ENCODE measurements at places on chromosomes 5 and 9.

DNA sequence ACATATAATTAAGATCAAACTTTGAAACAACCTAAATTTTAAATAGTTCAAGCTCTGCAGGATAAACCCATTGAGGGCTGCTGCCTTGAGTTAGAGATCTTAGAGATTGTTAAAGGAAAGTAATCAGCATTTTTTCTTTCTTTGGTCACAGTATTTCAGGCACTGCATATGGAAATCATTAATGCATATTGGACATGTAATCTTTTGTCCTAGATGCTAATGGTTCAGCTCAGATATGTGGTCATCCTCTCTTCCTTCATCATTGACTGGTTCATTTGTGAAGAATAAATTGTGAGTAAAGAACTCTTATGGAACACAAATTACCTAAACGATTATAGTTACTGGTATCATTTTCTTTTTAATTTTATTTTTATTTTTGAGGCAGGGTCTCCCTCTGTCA lies 82.0 kb upstream of the PRLR start:
- no peak for DNase-seq

DNA sequence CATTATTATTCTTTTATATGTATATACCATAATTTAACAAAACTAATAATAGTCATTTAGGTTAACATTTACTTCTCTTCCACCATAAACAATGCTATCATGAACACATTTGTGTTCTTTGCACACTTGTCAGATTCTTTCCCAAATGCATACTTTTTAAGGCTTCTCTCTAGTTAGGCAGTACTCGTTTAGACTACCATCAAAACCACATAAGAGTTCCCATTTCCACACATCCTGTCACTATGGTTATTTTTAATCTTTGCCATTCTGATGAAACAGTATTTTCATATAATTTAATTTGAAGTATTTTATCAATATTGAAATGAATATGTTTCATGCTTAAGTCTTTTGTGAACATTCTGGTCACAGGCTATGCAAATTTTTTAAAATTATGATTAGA lies 15.1 kb downstream of the DROSHA start:
- no peak for DNase-seq

GRCh38 chr9:100357501-100357900 lies 4.8 kb upstream of the TEX10 start:
- DNase-seq: no peak

DNA sequence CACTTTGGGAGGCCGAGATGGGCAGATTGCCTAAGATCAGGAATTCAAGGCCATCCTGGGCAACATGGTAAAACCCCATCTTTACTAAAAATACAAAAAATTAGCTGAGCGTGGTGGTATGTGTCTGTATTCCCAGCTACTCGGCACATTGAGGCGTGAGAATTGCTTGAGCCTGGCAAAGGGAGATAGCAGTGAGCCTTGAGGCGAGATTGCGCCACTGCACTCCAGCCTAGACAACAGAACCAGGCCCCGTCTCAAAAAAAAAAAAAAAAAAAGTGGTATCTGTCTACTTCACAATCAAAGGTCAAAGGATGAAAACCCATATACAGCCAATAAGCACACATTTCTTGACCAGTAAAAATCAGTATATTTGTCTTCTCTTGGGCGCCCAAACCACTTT lies 728.5 kb upstream of the ADAMTS16 start:
- DNase-seq: no peak

DNA sequence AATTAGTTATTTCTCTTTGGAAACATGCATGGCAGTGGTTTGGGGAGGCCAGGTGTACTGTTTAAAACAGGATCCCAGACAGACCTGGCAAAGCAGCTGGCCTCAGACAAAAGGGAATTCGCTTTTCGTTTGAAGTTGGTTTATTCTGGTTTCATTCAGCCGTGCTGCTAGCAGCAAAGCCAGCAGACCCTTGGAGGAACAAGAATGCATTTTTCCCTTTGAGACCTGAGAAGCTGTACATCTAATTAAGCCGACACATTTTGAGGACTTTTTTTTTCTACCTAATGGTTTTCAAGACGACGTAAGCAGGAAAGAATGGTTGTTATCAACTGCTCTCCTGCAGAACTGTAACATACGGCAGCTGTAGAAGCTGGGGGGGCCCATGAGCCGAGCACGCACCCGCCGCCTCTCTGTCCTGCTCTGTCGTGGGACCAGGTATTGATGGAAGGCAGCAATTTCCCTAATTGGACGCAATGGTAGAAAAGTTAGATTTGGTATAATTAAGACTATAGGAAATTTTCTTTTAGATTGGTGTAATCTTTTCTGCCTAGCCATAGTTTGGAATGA lies 13.6 kb downstream of the PLEKHG4B start:
- no peak for DNase-seq

DNA sequence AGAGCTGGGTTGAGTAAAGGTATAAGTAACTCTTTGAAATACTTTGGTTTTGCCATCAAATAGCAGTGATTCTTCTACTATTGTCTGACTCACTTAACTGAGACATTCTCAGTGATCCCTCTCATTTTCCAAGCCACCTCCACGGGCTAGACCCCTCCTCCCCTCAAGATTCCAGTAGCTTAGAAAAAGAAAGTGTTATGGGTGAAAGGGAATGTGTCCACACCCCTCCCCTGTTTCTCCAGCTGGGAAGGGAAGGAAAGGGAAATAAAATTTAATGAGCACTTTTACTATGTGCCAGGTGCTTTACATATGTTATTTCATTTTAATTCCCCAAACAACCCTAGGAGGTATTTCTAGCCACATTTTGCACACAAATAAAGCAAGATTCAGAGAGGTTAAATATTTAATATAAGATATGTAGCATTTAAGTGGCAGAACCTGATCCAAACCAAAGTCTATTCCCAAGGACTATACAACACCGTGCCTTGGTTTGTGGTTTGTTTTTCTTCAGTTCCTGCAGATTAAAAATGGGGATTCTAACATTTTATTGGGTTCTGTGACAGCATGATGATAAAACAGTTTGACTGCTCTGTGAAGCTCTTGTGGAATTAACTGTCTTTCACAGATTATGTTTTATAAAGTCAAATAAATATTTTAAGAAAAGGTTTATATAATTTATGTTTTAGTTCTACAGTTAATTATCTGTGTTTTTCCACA lies 135.9 kb downstream of the ZSWIM6 start:
- DNase-seq: no peak

DNA sequence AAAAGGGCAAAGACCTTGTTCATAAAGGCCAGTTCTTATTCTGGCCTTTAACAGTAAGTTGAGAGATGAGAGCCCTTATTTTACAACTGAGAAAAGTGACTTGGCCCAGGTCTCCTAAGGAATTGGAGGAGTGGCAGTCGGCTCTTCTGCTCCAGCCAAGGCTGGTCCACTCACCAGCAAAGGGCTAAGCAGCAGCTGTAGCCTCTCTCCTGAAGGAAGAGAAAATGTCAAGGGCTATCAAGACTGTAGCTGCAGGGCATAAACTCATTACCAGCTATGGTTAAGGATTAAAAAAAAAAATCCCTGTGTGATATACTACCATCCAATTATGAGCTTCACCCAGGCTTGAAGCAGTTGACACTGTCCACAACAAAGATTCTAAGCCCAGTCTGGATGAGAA lies 138.6 kb upstream of the RAD23B start:
- DNase-seq: no peak

GRCh38 chr9:7240569-7241311 lies 483.0 kb downstream of the KDM4C start:
- DNase-seq: no peak

- DNase-seq: peak; percentile 40
Observed at GRCh38 chr9:111828193-111828592, 33.5 kb upstream of the SHOC1 start.

DNA sequence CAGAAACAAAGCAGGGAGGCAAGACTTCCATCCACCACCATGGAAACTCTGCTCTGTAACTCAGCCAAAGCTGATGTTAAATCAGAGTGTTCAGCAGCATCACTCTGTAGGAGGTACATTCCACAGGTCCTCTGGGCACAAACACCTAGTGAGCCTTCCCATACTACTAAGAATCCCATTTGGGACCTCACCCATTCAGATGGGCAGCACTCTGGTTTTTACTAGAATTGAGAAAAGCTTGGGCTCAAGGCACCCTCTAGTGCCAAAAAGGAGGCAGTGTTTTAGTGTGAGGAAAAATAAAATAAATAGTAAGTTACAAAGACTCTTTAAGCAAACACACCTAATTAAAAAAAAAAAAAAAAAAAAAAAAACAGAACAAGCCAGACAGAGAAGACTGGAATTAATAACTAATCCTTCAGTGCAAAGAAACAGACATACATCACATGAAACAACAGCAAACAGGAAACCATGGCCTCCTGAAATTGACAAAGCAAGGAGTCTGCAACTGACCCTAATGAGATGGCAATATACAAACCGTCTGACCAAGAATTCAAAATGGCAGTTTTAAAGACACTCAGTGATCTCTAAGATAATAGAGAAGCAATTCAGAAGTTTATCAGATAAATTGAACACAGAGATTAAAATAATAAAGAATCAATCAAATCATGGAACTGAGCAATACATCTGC lies 159.5 kb downstream of the GNA14 start:
- DNase-seq: no peak

GRCh38 chr5:96533371-96533770 lies 100.3 kb upstream of the PCSK1 start:
- DNase-seq: no peak

DNA sequence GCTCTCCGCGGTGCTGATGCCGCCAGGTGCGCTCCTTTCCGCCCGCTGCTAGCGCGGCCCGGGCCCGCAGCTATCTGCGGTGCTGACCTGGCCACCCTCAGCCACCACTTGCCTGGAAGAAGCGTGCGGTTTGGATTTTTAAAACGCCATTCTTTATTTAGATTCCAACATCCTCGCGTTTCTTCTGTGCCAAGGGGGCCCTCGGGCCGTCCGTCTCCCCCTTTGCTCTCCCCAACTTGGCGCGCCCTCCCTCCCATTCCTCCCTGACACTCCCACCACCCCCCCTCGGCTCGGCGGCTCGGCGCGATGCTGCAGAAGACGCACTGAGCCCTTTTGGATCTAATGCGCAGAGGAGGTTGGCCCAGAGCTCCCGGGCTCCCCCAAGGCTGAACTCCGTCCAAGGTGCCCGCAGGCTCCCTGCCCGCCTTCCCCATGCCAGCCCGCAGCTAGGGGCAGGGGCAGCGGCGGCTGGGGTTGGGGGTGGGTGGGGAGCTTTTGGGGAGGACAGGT lies at the start of gene BARHL1:
Gene BARHL1, plus strand, starts transcription at position 331 of the 510 bp plus-strand sequence. CDS start 192 bp downstream, outside the sequence.
- DNase-seq: no peak

GRCh38 chr9:78601957-78602565 lies 305.1 kb downstream of the PSAT1 start:
- DNase-seq: peak; percentile 50

DNA sequence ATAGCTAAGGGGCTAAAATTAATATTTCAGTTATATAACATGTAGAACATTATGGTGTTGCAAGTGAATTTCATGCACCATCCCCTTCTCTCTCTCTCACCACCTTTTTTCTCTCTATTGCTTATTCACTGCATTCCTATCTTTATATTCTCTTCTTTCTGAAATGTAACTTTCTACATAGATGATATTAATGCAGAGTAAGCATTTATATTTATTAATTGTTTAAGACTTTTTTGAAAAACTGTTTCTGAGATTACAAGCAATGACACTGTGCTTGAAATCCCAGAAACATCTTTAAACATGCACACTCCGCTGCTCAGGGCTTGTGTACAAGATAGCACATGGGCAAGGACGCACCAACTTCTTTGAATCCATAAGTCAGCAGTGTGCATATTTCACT lies 567.7 kb upstream of the SGCD start:
- no peak for DNase-seq

- no peak for DNase-seq
Observed at GRCh38 chr5:14956423-14957046, 85.0 kb upstream of the ANKH start.

DNA sequence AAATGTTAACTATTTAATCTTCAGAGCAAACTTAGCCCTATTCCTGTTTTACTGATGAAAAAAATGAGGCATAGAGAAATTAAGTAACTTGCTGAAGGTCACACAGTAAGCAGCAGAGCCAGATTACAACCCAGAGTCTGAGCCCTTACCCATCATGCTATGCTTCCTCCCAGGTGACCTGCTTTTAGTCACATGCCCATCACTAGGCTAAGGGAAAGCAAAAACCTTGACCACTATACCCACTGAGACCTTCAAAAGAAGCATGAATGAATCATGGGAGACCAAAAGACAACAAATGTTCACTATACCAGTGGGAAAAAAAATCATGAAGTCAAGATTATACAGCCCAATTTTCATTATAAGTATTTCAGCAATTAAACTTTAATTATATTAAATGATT lies 5.3 kb upstream of the HAUS6 start:
- no peak for DNase-seq

DNA sequence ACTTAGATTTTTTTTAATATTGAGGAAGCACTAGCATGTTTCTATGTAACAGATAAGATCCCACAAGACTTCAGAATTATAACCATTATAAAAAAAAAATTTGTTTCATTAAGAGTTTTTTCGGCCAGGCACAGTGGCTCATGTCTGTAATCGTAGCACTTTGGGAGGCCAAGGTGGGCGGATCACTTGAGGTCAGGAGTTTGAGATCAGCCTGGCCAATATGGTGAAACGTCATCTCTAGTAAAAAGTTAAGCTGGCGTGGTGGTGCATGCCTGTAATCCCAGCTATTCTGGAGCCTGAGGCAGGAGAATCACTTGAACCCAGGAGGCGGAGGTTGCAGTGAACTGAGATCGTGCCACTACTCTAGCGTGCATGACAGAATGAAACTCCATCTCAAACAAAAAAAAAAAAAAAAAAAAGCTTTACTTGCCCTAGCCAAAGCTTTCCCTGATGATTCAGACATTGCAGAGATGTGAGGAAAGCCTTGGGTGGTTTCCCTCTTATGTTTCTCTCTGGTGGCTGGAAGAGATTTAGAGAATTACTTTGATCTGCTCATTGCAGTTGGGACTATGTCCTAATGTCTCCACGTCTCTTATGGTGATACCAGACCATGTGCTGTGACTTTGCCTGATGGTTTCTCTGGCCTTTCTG lies 65.4 kb downstream of the EGFLAM start:
- no peak for DNase-seq

DNA sequence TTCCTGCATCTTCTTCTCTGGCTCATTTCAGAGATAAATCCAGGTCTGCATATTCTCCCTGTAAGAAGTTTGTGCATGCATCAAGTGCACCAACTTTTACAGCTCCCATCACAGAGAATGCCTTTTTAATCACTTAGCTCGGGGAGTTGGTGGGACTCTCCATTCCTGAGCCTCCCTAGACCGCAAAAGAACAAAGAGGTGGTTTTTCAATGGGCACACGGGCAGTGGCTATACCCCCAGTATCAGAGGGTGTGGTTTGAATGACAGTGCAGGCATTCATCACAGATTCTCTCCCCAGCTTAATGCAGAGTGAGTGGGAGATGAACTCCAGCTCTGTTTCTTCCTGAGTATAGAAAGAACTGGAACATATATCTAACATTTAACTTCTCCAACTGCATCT lies 264.7 kb upstream of the NR4A3 start:
- DNase-seq: no peak

- no peak for DNase-seq
Observed at GRCh38 chr5:153425914-153426313, 64.6 kb upstream of the GRIA1 start.

- no peak for DNase-seq
Observed at GRCh38 chr9:106859957-106860720, 2.8 kb upstream of the ZNF462 start.
